ENCODE measurements at places on chromosomes 4 and X.

DNA sequence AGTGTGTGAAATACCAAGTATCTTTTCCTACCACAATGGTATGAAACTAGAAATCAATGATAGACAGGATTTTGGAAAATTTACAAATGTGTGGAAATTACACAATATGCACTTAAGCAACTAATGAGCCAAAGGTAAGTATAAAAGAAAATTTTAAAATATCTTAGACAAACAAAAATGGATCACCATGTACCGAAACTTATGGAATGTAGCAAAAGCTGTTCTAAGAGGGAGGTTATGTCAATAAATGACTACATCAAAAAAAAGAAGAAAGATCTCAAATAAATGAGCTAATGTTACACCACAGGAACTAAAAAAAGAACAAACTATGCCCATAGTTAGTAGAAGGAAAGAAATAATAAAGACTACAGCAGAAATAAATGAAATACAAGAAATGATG lies 1084.1 kb downstream of the TECRL start:
- no peak for DNase-seq

DNA sequence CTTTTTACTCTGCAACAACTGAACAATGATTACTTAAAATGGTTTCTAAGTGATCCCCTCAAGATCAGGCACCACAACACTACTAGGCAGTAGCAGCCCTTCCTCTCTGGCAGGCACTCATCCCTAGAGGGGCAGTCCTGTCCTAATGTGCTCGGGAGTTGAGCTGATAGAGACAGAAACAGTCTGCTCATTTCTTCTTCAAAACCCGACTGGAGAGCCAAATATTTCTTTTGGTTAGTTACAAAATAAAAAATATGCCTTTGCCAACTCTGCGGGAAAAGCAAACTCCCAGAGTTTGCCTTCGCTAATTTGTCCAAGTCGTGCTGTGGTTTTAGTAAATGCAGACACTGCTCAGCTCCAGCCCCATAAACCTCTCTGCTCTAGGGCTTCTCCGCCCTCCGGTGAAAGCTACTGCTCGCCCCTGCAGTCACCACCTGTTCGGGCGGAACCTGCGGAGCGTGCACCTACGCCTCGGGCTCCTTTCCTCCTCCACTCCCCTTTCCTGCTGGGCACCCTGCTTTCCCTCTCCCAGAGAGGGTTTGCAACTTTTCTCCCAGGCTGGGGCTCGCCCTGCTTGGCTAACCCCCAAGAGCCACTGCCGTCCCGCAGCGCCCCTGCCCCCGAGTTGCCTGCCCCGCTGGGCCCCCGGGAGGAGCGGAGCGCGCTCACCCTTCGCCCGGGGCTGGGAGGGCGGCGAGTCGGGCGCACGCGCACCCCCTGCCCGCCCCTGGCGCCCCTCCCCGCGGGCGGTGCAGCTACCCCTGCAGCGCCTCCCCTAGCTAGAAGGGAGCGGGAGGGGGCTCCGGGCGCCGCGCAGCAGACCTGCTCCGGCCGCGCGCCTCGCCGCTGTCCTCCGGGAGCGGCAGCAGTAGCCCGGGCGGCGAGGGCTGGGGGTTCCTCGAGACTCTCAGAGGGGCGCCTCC lies at the start of gene NPNT:
TSS of gene NPNT (plus strand) at position 812 of the 923 bp plus-strand sequence. CDS start 182 bp downstream, outside the sequence.
- DNase-seq = no peak

GRCh38 chr4:128424527-128425497 lies 137.2 kb upstream of the PGRMC2 start:
- no peak for DNase-seq

DNA sequence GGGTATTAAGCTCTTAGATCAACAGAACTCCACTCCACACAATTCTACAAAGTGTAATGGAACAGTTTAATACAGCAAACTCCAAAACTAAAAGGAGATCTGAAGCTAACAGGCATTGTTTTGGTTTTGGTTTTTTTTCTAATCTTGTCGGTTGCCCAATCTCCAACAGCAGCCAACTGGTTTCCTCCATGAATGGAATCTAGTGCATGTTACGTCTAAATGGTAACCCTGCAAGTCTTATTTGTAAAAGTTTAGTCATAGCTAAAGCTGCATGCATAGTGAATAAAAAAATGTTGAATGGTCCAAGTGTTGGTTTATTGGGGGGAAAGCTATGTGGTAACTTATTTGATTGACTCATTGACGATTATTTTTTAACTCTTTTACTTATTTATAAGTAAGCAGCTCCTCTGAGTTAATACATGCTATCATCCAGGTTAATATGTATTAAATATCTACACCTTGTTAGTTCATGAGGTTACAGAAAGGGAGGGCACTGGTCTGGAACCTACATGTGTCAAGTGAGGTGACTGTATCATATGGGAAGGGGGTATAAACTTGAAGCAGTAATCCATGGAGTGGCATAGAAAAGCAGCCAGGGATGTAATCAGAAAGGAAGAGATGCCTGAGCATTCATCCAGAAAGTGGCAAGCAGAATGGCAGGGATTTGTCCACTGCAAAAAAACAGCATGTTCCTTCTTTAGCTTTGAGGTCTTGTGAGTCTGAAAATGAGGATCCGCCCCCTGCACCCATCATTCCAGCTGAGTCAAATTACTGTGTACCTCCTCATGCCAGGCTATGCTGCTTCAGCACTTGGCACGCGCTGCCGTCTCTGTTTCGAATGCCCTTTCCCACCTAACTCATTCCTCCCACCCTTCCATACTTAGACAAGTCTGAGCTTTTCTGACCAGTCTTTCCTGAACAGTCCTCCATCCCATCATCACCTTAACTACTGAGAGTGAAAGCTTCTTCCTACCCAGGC lies 81.7 kb downstream of the PDGFC start:
- DNase-seq = no peak

DNA sequence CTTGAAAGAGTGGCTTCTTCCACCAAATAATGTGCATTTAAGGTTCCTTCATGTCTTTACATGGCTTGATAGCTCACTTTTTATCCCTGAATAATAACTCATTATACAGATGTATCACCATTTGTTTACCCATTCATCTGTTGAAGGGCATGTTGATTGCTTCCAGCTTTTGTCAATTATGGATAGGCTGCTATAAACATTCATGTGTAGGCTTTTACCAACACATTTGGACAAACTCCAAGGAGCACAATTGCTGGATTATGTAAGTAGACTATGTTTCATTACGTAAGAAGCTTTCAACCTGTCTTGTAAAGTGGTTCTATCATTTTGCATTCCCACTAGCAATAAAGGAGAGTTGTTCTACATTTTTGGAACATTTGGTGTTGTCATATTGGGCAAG lies 2637.0 kb downstream of the PCDH7 start:
- no peak for DNase-seq

GRCh38 chrX:44228621-44229020 lies 114.9 kb downstream of the EFHC2 start:
- no peak for DNase-seq

DNA sequence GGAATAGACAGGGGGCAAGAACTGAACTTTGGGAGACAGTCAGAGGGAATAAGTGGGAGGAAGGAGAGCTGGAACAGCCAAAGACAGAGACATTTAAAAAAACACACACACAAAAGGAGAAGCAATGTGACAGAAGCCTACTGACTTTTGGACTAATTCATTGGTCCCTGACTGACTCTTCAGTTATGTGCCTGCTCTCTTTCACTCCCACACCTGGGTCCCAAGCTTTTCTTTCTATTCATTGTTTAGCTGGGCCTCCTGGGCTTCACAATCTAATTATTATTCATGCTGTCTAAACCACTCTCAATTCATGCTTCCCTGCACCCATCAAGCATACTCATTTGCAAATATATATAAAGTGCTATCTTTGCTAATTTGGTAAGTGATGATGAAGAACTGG lies 139.2 kb upstream of the IRS4 start:
- no peak for DNase-seq

DNA sequence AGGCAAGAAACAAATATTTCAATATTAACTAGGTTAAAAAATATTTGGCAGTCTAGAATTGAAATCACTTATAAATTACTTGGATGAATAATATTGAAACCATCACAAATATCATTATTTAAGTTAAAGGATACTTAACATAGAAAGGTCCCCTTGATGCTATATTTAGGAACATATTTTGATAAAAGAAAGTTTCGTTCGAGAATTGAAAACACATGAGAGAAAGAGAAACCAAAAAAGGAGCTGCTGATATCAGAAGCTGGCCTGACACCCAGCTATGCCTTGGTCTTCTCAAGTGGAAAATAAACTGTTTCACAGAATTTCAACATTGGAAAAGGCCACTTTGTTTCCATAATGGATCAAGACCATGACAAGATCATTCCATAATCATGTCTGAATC lies 762.4 kb downstream of the DMD start:
- no peak for DNase-seq

GRCh38 chr4:83010111-83010521 lies 507 bp downstream of the LIN54 start:
- DNase-seq = no peak

DNA sequence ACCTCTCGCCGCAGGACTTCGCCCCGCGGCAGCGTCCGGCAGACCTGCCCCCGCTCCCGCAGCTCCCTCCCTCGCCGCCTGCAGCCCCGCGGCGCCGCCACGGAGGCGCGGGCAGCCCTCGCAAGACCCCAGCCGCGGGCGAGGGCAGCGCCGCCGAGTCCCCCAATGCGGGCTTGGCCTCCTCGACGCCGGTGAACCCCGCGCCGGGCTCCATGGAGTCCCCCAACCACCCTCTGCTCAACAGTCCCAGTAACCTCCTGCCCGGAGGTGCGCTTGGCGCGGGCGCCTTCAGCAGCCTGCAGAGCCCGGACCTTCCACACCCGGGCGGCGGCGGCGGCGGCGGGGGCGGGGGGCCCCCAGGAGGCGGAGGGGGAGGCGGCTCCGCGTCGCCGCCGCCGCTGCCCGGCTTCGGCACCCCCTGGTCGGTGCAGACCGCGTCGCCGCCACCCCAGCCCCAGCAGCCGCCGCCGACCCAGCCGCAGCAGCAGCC lies 1.2 kb downstream of the CPEB2 start:
- DNase-seq = peak; percentile 88

DNA sequence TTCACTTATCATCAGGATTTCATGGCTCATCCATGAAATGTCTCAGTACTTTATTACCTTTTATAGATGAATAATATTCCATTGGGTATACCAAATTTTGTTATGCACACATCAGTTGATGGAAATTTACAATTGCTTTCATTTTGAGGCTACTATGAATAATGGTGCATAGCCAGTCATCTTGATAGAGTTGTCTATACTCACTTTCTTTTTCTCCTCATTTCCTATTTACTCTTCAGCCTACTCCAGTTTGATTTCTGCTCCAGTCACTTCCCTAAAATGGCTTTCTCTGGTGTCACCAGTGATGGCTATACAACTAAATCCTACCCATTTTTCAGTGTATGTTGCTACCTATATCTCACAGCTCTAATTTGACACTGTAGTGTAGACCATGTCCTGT lies 743.5 kb upstream of the MAGEB2 start:
- no peak for DNase-seq

DNA sequence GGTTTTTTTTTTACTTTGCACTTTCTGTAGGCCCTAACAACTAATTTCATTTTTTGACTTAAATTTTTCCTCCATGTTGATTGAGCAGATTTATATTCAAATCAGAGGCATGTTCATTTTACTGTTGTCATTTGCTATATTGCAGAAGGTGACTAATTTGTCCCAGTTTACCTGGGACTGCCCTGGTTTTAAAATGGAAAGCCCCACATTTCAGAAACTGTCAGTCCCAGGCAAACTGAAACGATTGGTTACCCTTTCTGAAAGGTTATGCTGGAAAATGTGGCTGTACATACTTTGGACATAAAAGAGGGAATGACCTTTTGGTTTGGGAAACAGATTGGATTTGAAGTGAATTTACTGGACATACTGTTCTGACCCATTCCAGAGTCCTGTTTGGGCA lies 160.0 kb downstream of the SPCS3 start:
- no peak for DNase-seq

DNA sequence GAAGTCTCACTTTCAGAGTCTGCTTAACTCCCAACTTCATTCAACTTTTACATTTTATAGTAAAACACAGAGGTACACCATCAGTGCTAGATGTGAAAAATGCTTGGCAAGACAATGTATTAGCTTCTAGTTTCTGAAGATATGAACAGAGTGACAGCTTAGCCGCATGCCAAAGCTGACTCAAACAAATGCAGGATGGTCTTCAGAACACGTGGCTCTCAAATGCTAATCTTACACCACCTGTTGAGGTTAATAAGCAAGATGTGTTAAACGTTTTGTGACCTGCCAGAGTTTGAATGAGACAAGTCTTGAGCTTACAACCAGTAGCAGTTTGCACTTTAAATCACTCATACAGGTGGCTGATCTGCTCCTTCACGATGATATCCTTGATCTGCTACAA lies 18.9 kb upstream of the GPM6B start:
- no peak for DNase-seq

- DNase-seq = no peak
Measured at GRCh38 chrX:137166591-137166990, 132.8 kb upstream of the GPR101 start.

DNA sequence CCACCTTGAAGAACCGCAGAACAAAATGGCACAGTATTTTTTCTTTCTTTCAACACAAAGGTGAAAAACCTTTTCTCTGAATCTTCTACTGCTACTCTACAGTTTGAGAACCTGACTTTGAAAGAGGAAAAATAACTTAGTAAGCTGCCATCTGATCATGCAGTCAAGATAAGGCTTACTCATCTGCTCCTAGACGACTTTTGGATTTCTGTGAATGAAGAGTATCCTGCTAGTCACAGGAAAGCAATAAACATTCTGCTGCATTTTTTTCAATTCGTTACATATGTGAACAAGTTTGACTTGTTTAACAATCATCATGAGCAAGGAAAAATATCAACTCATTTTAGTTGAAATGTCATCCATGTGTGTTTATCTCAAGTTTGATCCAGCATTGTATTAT lies 25.2 kb downstream of the TIGD2 start:
- no peak for DNase-seq

- no peak for DNase-seq
Measured at GRCh38 chr4:31290836-31291235, 570.7 kb downstream of the PCDH7 start.

GRCh38 chr4:25925486-25926201 lies 11.6 kb downstream of the SMIM20 start:
- DNase-seq = no peak

DNA sequence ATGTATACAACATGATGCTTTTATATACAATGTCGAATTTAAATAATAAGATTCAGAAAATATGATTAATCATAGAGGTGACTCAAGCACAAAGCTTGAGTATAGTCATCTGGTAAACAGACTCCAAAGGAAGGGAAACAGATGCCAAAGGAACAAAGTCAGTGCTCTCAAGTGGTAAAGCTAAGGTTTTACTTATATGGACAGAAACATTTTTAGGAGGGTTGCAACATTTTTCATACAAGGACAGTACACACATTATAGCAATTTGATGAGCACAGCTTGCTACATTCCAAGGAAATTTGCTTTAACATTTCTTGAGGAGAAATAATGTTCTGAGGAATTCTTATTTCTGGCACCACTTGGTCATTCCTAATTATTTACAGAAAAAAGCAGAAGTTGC lies 333.4 kb upstream of the AADAT start:
- DNase-seq = no peak

- no peak for DNase-seq
Measured at GRCh38 chr4:64584981-64585557, 175.8 kb upstream of the TECRL start.

All from osteocyte (in vitro differentiated cells).